ENCODE measurements at places on chromosomes 1 and 21.
A peak's percentile ranks its signal among the peaks of the same experiment; 100 is the strongest.

GRCh38 chr1:153560771-153561465, 4.7 kb downstream of the S100A2 start:
- H3K27me3 ChIP-seq, result no peaks in the 10 kb centered on the region
- H3K27ac ChIP-seq, result no peak overlapping the region
- no peak overlapping the region for H3K4me3 ChIP-seq
- H3K4me1 ChIP-seq, result peaks cover 7% of the 10 kb centered on the region
- DNase-seq, result no peak

DNA sequence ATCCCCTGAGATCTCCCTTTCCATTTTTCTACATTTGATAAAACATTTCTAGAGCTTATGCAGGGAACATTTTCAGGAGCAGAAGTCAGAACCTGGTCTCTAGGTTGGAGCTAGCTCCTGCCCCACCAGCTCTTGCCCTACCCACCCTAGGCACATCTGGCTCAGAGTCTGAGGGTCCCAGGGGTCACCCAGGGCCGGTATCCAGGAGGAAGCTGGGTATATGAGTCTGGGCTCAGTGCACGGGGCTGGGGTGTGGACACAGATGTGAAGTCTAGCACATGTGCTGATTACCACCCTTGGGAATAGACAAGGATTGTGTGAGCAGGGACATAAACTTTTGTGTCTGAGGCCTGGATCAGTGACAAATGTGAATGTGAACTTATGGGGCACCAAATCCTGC, 95.4 kb downstream of the MATN1 start:
- no peaks in the 10 kb centered on the region for H3K4me1 ChIP-seq
- H3K4me3 ChIP-seq, result no peak overlapping the region
- no peak overlapping the region for H3K27ac ChIP-seq
- H3K27me3 ChIP-seq, result no peaks in the 10 kb centered on the region
- no peak for DNase-seq

DNA sequence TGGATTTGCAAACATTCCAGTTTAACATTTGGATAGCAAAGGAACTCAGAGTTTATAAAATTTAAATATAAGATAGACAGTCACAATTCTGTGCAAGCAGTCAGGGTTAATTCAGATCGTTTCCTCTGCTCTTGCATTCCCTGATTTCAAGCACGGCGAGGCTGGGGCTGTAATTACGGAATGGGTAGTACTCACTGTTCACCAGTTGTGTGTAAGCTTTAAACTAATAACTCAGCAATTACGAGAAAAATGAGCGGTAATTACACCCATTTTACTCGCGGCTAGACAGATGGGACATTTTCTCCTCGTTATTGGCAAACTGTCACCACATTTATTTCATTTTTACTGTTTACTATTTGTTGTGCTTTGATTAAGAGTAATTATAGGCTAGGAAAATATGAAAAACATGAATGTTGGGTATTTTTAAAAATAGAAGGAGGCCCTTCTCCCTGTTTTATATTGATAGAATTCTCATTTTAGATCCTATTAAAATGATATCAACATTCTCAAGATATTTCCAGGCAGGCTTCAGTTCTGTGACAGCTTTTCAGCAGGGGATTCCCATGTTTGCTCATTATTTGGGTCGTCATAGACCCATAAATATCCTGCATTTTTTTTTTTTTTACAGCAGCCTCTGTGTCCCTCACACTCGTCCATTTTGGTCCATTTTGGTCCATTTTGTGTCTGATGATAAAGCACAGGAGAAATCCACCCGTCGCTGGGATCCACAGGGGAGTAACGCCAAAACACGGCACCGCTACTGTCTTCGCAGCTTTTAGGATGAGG, 208.3 kb downstream of the DSCAM start:
- H3K4me1 ChIP-seq, result no peaks in the 10 kb centered on the region
- H3K4me3 ChIP-seq, result no peak overlapping the region
- DNase-seq, result no peak
- H3K27me3 ChIP-seq, result no peaks in the 10 kb centered on the region

- no peaks in the 10 kb centered on the region for H3K27me3 ChIP-seq
- no peaks in the 10 kb centered on the region for H3K36me3 ChIP-seq
- no peaks in the 10 kb centered on the region for H3K4me1 ChIP-seq
- DNase-seq, result no peak
These were observed 175.4 kb upstream of the COA6 start for GRCh38 chr1:234197839-234198238.

DNA sequence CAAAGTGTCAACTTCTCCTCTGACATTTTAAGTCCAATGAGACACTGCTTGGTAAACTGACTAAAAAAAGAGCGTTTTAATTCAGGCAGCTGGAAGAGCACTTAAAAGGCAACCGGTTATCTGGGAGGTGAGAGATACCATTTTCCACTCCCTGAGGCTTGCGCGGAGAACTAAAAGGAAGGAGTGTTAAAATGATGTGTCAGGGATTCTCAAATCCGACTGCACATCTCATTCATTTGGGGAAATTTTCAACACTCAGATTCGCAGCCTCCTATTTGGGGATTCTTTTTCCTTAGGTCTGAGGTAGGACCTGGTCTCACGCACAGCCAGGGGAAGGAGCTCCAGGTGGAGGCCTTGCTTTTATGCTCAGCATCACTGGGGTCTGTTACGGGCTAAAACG, 153.9 kb downstream of the GABPA start:
- no peak overlapping the region for H3K27ac ChIP-seq
- H3K27me3 ChIP-seq, result no peaks in the 10 kb centered on the region
- no peak for DNase-seq
- no peak overlapping the region for H3K4me3 ChIP-seq
- peaks cover 67% of the 10 kb centered on the region for H3K36me3 ChIP-seq
- H3K4me1 ChIP-seq, result peaks cover 10% of the 10 kb centered on the region

GRCh38 chr1:2148691-2149090, 45.9 kb downstream of the FAAP20 start:
- H3K4me3 ChIP-seq, result no peak overlapping the region
- no peaks in the 10 kb centered on the region for H3K27me3 ChIP-seq
- peak; percentile 38 for DNase-seq
- H3K4me1 ChIP-seq, result no peaks in the 10 kb centered on the region
- no peak overlapping the region for H3K27ac ChIP-seq

DNA sequence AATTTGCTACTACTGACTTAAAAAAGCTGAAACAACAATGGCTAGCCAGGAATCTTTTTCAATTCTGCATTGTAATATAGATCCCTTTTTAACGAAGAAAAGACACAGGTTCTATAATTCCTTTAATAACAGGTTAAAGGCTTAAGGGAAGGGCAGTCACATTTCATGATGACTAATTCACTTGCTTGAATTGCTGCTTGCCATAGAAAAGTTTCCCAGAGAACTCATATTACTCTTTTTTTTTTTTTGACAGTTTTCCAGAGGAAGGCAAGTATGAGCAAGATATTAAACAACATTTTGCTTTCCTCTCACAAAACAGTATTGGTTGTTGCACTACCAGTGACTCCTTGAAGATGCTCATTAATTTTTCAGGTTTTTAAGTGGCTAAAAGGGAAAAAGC, 60.9 kb downstream of the IL23R start:
- no peaks in the 10 kb centered on the region for H3K27me3 ChIP-seq
- DNase-seq, result no peak
- no peak overlapping the region for H3K4me3 ChIP-seq

DNA sequence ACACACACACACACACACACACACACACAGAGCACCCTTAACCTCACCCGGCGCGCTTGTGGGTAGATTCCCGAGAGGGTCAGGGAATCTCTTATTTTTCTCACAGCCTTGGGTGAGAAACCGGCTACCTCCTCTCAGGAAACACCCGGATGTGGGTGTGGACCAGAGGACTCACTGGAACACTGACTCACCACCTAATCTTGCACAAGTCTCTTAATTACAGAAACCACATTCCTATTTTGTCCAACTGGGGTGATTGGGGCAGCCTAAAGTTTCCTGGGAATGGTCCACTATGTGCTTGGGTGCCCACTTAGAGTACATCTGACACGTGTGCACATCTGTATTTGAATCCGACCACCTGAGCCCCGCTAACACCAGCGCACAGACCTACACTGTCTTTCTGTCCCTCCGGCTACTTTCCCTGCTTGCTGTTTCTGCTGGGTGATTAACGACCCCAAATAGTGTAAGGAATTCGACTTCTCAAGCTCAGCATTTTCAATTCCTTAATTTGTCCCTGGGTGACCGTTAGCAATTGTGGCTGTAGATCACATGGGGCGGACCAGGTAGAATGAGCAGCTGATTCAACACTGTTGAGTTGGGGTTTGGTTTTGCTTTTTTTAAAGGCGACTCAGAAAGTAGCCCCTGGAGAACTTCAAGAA, 14.0 kb upstream of the TBX15 start:
- no peaks in the 10 kb centered on the region for H3K36me3 ChIP-seq
- peaks cover 35% of the 10 kb centered on the region for H3K4me1 ChIP-seq
- H3K27ac ChIP-seq, result no peak overlapping the region

DNA sequence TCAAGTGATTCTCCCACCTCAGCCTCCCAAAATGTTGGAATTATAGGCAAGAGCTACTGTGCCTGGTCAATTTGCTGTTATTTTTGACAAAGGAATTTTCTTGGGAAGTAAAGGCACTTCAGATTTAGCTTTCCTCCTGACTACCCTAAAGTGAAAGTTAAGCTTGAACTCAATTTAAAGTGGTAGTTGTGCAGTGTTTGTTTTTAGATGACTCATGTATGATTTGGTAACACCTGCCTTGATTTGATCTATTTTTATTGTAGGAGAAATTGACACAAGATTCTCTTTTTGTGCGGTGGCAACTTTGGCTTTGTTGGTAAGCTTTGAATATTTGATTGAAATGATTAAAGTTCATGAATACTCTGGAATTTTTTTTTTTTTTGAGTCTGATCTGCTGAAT, 5.0 kb downstream of the RABGGTB start:
- peaks cover 73% of the 10 kb centered on the region for H3K36me3 ChIP-seq
- H3K27me3 ChIP-seq, result no peaks in the 10 kb centered on the region
- H3K4me3 ChIP-seq, result peak overlapping the region; percentile 59
- no peak for DNase-seq
- H3K4me1 ChIP-seq, result peaks cover 32% of the 10 kb centered on the region

GRCh38 chr21:42679319-42680057, 26.1 kb downstream of the PDE9A start:
- H3K36me3 ChIP-seq, result peaks cover 9% of the 10 kb centered on the region
- no peak overlapping the region for H3K4me3 ChIP-seq
- H3K27ac ChIP-seq, result no peak overlapping the region
- H3K27me3 ChIP-seq, result peaks cover 6% of the 10 kb centered on the region
- no peak for DNase-seq

DNA sequence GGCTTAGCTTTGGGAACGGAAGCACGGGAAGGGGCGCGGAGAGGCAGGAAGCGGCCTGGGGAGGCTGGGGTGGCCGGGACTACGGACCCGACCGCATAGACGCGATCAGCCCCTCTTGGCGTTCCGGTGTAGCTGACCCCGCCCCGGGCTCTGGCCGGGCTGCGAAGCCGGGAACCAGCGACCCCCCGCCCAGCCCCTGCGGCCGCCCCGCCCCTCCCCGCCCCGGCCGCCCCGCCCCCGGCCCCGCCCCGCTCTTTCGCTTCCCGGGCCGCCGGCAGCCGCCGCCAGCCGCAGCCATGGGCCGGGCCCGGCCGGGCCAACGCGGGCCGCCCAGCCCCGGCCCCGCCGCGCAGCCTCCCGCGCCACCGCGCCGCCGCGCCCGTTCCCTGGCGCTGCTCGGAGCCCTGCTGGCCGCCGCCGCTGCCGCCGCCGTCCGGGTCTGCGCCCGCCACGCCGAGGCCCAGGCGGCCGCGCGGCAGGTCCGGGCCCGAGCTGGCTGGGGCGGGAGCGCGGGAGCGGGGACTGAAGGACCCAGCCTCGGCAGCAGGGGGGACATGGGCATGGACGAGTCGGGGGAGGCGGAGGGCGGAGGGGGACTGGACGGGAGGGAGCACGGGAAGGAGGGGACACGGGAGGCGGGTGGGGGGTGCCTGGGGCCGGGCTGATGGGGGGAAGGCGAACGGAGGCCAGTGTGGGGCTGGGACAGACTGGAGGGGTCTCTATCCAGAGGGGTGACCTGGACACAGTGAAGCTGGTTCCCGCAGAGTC, at the start of gene SELENON:
Gene SELENON, plus strand, starts transcription at position 259 of the 768 bp plus-strand sequence. Its CDS starts 38 bp downstream, at position 297.
- peaks cover 89% of the 10 kb centered on the region for H3K4me1 ChIP-seq
- H3K4me3 ChIP-seq, result peak within 1 kb of the TSS; percentile 66
- H3K27me3 ChIP-seq, result no peaks in the 10 kb centered on the region
- peak; percentile 60 for DNase-seq
- H3K36me3 ChIP-seq, result no peaks in the 10 kb centered on the region

GRCh38 chr1:93905051-93905450, 4.2 kb downstream of the GCLM start:
- H3K4me3 ChIP-seq, result no peak overlapping the region
- no peak for DNase-seq
- no peak overlapping the region for H3K27ac ChIP-seq
- H3K4me1 ChIP-seq, result peaks cover 11% of the 10 kb centered on the region
- no peaks in the 10 kb centered on the region for H3K27me3 ChIP-seq
- H3K36me3 ChIP-seq, result peaks cover 7% of the 10 kb centered on the region

DNA sequence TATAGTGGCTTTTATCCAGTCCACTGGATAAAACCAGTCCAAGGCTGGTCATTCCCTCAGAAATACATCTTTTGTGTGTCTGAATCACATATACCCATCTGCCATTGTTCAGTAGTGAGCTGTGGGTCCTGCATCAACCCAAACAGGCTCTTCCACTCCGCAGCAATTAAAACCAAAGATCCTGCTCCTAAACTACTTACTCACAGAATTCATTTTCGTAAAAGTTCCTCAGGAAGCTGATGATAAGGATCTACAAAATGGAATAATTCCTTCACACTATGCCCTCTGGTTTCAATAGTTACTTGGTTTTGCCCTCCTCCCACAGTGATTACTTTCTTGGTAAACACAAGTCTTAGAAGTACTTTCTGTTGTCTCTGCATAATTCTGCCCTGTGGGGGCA, 5.1 kb upstream of the MFSD2A start:
- peaks cover 29% of the 10 kb centered on the region for H3K4me1 ChIP-seq
- no peak overlapping the region for H3K4me3 ChIP-seq
- no peaks in the 10 kb centered on the region for H3K36me3 ChIP-seq
- no peak overlapping the region for H3K27ac ChIP-seq
- H3K27me3 ChIP-seq, result no peaks in the 10 kb centered on the region
- DNase-seq, result no peak

DNA sequence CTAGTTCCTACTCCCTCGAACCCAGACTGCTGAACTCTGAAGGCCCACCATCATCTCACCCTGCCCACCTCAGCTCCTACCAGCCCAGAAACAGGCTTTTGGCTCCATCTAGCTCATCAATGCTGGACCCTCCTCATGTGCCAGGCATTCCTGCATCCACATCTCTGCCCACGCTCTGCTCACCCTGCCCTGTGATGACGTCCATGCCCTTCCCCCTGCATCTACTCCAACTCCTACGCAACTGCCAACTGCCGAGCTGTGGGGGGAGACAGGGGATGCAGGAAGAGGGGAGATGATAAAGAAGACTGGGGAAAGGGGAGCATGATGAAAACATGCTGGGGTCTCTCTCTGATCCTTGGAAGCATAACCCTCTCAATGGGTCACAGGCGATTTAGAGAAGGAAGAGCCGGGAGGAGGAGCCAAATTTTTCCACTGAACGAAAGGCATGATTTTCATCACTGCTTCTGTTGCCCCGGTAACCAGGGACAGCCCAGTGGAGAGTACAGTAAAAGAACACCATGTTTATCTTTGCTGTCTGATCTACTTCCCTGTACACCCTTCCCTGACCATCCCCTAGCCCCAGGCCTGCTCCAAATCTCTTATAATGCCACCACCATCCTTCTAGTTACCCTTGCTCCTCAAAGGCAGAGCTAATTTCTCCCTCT, 44.3 kb downstream of the CD34 start:
- H3K4me3 ChIP-seq, result peak overlapping the region; percentile 84
- peak overlapping the region; percentile 95 for H3K27ac ChIP-seq
- no peaks in the 10 kb centered on the region for H3K27me3 ChIP-seq
- H3K36me3 ChIP-seq, result no peaks in the 10 kb centered on the region
- H3K4me1 ChIP-seq, result peaks cover 88% of the 10 kb centered on the region

Data from stomach (tissue), 19 donors.